Choroid plexus epithelial cell (primary cell): ENCODE measurements at places on chromosomes 6 and 20.
A peak's percentile ranks its signal among the peaks of the same experiment; 100 is the strongest.

- peak; percentile 76 for DNase-seq
Observed at GRCh38 chr6:142542704-142543233, 241.0 kb downstream of the ADGRG6 start.

DNA sequence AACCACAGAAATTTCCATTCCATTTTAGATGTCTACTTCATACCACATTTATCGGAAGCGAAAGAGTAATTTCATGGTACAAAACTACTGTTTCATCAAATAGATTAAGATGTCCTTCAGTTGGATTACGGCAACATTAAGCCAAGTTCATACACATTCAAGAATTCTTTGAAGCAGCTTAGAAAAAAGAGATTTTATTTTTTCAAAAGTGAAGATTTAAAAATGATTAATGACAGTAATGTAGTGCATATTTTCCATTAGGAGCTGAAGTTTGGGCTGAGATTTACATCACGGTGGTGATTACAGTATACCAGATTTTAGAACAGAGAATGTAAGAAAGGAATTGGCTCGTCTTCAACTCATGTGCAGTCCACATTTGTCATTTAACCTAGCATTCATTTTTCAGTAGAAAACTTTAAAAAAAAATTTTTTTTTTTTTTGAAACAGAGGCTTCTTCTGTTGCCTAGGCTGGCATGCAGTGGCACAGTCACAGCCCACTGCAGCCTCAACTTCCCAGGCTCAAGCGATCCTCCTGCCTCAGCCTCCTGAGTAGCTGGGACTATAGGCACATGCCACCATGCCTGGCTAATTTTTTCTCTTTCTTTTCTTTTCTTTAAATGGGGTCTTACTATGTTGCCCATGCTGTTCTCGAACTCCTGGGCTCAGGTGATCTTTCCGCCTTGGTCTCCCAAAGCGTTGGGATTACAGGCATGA is 1.9 kb downstream of the SYNJ2 start:
- DNase-seq, result no peak

DNA sequence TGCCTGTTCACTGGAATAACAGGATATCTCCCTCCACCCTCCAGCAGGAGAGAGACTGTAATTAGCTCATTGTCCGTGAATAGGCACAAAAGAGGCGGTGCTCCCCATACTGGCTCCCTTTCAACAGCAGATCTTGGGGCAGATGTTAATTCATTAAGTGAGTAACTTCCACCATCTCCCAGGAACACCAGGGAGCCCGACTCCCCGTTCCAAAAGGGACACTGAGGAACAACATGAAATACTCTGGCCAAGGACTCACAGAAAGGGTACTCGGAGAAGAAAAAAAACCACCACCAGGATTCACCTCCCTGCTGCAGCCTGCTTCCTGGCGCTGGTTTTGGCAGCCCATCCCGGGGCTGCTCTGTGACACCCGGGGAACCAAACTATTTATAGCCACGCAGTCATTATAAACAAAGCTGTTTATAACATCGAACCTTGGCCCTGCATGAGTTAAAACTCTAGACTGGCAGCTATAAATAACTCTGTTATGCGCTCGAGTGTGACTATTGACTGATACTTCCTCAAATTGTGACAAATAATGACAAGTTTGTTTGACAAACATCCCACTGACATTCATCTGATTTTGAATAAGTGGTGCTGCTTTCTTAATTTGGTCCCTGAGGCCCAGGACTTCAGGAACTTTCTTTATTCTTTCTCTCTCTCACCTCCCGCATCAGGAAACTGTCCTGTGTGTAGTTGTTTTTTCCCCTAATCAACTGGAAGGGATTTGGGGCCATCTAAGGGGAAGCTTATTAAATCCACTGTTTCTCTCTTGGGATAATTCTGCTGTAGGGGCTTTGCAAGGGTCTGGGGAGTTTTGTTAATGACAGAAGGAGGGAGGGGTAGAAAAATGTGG is 521.6 kb downstream of the CD83 start:
- peak; percentile 39 for DNase-seq

- DNase-seq, result no peak
Observed at GRCh38 chr20:58625585-58625984, 25.5 kb upstream of the STX16 start.
